ENCODE measurements at places on chromosomes 3 and 15.

- DNase-seq: no peak
These were observed 42.7 kb downstream of the ATOSA start for GRCh38 chr15:52636459-52636858.

GRCh38 chr3:170058127-170058526 lies 20.3 kb downstream of the GPR160 start:
- no peak for DNase-seq

DNA sequence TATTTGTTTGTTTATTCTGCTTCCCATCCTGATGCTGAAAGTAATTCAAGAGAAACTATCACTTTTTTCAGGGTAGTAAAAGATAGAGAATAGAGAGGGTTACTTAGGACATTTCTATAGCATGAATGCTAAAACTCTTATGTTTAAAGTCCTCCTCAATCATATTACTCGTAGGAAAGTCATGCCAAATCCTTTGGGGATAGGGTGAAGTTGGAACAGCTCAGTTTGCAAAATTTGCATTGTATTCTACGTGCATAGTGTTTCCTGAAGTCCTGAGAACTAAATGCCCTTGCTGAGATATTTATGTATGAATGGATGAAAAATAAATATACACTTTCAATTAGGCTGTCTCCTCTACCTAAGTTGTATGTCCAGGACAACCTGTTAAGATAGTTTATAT lies 14.6 kb downstream of the PLSCR5 start:
- no peak for DNase-seq

DNA sequence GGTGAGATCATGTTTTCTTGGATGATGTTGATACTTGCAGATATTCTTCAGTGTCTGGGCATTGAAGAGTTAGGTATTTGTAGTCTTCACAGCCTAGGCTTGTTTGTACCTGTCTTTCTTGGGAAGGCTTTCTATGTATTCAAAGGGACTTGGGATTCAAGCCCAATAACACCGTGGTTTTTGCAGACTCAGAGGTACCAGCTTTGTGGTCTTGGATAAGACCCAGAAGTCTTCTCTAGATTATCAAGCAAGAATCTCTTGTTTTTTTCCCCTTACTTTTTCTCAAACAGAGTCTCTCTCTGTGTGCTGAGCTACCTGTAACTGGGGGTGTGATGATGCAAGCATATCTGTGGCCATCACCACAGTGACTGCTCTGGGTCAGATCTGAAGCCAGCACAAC lies 42.7 kb upstream of the CCK start:
- no peak for DNase-seq

GRCh38 chr3:16402451-16402850 lies 111.0 kb downstream of the RFTN1 start:
- no peak for DNase-seq

DNA sequence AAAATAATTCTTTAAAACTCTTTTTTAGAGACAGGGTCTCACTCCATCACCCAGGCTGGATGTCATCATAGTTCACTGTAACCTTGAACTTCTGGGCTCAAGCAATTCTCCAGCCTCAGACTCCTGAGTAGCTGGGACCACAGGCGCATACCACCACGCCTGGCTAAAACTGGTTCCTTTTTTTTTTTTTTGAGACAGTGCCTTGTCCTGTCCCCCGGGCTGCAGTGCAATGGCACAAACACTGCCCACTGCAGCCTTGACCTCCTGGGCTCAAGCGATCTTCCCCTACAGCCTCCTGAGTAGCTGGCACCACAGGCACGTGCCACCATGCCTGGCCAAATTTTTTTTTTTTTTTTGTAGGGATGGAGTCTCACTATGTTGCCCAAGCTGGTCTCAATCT lies 23.7 kb upstream of the FURIN start:
- no peak for DNase-seq

Measured in endothelial cell (in vitro differentiated cells).